Right hindlimb (tissue), 1 donor: ENCODE measurements at places on chromosomes 2 and 18.

DNA sequence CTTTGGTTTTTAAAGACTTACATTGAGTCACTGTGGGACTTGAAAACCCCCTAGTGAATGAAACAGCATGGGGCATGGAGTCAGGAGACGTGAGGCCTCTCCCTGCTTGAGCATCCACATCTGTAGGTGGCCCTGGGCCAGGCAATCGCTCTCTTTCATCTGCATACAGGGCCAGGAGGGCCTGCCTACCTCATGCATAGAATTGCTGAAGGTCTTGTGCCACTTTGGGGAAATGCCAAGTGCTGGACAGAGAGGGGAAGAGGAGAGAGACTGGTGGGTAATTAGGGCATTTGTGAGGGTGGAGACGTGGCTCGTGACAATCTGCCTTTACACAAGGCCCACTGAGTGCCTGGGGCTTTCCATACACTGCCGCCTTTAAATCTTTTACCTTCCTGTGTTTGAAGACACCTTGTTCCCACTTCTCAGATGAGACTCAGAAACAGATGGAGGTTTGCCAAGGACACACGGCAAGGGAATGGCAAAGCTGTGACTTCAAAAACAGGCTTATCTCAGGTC, 322.2 kb upstream of the HS6ST1 start:
- no peak for DNase-seq

DNA sequence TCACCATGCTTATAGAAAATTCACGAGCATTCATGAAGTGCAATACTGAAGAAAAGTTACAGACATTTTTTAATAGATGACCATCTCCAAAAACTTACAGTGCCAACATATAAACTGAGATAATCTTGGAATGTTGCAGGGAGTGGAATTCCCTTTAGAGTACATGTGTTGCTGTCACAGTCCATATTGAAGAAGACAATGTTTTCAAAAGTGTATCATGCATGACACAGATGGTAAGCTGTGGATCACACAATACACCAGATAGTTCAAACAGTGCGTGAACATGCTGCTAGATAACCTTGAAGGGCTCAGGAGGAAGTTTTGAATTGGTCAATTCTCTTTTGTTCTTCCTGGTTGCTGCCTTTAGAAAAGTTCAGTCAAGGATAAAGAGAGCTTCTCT, 1644.3 kb upstream of the NXPH2 start:
- DNase-seq = no peak

DNA sequence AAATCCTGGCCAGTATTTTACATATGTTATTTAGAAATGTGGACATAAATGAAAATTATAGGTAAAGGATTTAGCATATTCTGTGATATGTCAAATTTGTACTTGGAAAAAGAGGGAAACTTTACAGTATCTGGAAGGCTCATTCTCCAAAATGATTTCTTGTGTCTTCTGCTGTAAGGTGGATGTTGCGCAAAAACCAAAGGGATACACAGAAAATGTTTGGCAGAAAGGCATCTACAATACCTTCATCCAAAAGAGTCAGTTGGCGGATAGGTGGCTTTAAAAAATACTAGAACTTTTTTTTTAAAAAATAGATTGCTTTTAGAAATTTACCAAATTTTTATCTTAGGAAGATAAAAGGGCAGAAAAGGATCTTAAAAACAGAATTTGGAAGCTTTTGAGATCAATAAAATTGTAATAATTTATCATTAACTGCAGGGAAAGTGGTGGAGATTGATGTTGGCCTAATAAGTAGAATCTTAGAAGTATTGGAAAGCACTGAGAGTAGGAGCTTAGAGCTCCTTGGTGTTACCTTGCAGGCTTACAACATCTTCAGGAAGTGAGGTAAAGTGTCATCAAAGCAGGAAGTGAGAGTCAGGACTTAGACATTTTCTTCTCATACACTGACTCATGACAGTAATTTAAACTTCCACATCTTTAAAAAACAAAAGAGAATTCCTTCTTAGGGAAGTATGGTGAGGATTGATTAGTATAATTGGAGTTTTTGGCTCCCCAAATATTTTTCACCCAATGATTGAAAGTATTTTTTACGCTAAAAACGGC, 2.1 kb downstream of the NABP1 start:
- DNase-seq = no peak

GRCh38 chr2:167279810-167280209, 391.5 kb downstream of the XIRP2 start:
- no peak for DNase-seq

DNA sequence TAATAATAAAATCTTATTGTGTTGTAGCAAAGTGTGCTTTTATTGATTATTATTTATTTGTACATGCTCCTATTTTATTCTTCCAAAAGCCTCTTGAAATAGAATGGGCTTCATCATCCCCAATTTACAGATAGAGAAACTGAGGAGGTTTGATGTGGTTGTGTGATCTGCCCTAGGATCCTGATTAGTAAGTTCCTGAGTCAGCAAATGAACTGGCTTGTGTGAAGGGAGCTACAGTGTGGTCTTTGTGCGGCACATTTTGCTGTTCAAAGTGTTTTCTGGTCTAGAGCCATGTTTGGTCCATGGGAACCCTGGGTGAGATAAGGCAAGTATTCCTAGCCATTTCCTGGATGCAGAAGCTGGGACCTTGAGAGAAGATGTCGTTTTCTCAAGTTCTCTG, 326.9 kb downstream of the MEIS1 start:
- DNase-seq = no peak

- no peak for DNase-seq
Observed at GRCh38 chr2:194004590-194005206, 1652.3 kb upstream of the SLC39A10 start.

DNA sequence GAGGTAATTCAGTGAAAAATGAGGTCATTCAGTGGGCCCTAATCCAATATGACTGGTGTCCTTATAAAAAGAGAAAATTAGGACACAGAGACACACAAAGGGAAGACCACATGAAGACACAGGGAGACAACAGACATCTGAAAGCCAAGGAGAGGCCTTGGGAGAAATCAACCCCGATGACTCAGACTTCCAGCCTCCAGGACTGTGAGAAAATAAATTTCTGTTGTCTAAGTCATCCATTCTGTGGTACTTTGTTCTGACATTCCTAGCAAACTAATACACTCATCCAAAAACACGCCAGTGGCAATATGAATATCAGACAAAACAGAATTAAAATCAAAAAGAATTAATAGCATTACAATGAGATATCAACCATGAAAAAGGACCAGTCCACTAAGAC, 303.7 kb downstream of the SS18 start:
- DNase-seq = no peak

- DNase-seq = no peak
Observed at GRCh38 chr18:56721031-56721430, 69.9 kb downstream of the WDR7 start.

DNA sequence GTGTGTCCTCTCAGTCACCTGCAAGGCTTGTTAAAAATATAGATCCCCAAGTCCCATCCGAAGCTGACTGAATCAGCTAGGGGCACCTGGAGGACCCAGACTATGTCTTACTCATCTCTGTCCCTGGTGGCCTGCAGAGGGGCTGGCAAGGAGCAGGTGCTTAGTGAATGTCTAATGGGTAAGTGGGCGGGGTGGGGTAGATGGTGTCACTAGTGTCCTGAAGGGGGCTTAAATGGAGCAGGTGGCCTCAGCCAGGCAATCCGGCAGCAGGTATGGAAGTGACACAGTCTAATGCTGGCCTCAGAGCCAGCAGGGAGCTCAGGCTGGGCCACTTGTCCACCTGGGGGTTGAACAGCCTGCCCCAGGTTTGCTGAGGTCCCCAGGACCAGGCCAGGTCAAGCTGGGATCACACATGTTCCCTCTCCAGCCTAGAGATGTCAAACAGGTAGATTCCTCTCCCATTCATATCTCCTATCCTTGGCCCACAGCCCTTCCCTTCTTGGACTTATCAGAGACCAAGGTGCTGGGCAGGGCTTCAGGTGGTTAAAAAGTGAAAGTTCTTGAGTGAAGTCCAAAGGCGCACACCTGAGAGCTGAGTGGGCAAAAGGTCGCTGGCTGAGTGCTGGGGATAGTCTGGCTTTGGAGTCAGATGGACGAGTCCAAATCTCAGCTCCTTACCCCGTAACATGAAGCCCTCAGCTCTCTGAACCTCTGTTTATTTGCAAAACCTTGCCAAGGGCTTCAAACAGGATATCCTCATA, 1.7 kb downstream of the STEAP3 start:
- DNase-seq = no peak

GRCh38 chr2:218029366-218030360, 26.9 kb upstream of the TNS1 start:
- peak; percentile 14 for DNase-seq

- DNase-seq = peak; percentile 45
Observed at GRCh38 chr2:221649051-221649775, 77.1 kb upstream of the EPHA4 start.

DNA sequence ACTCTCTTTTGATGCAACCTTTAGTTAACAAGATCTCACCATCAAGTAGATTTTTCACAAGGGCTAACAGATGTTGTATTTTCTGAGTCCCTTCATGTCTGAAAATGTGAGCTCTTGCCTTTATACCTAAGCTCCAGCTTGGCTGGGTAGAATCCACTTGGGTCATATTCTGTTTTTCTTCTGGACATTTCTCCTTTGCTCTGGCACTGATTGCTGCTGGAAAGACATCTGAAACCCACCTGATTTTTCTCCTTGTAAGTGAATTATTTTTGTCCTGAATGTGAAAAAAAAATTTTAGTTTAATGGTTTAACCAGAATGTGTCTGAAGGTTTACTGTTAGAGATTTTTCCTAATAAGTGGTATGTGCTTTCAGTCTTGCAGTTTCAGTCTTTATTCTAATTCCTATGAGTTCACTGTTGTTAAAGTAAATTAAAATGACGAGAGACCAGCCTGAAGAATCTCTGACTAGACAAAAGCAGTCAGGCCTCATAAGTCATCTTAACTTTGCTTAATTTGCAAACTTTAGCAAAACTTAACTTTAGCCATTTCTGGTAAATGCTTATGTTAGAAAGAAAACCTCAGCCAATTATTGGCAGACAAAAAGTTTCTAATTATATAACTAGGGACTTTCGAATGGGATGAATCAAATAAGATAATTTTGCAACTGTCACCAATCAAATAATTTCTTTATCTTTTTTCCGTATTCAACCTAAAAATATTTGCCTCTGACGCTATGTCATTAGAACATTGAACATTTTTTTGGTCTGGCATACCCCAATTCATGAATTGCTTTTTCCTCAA, 70.8 kb downstream of the ACAA2 start:
- peak; percentile 48 for DNase-seq

- DNase-seq = no peak
Observed at GRCh38 chr2:17593841-17594491, 53.5 kb downstream of the VSNL1 start.
